ENCODE measurements at places on chromosomes 6 and 20.

- DNase-seq: no peak
These were observed 35.3 kb upstream of the GFOD1 start for GRCh38 chr6:13522656-13523055.

DNA sequence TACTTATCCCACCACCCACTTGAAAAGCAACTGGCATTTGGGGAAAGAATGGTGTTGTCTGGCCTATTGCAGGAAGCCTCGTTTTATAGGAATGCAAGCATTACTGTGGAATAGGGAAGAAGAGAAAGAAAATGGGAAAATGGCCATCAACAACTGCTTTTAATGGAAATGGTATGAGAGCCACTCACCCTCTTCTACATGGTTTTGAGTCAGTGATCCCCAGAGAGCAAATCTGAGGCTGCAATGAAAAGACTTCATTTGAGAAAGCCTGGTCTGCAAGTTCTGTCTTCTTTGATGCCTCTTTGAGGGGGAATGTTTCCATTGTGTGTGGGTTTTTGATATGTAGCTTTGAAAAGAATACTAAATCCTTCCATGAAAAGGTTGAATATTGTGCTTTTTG is 172.3 kb upstream of the HDDC2 start:
- no peak for DNase-seq

- no peak for DNase-seq
These were observed 529 bp upstream of the ENPP4 start for GRCh38 chr6:46129291-46129628.

DNA sequence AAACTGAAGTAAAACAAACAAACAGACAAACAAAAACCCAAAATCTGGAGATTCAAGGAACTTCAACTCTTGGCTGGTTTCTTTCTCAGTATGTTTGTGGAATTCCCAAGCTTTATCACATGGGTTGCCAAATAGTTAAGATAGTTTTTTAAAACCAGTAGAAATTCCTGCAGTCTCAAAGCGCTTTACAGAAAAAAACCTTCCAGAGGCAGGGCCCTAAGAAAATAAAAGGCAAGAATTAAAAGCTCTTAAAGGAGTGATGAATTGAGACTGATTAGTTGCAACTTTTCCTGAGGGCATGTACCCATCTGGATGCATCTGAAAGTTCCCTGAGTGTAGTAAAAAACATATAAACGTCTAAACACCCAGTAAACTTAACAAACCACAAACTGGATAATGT is 25.9 kb upstream of the PTCHD4 start:
- no peak for DNase-seq

- no peak for DNase-seq
These were observed 47.3 kb downstream of the APCDD1L start for GRCh38 chr20:58467572-58468527.

DNA sequence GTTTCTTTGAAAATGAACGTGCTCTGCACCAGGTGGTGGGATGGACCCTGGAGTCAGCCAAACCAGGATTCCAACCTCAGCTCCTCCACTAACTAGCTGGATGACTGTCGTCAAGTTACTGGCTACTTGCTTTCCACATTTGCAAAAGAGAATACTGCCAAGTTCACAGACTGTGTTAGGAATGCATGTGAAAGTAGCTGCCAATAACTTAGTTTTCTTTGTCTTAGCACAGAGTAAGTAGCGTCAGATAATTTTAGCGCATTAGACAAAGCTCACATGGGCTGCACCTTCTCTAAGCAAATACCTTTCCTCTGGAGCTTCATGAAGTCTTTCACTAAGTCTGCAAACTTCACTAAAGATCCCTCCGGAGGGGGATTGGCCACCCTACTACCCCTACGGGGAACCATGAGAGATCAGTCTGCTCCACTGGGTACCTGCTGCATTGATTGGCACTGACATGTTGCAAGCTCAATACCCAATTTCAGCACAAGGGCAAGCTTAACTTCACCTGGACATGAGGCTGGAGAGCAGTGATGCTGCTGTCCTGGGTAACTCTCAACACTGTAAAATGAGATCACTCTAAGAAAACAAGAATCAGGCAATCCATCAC is 113.9 kb downstream of the MBOAT1 start:
- DNase-seq: no peak

GRCh38 chr20:39862470-39862891 is 826.6 kb downstream of the MAFB start:
- DNase-seq: no peak

DNA sequence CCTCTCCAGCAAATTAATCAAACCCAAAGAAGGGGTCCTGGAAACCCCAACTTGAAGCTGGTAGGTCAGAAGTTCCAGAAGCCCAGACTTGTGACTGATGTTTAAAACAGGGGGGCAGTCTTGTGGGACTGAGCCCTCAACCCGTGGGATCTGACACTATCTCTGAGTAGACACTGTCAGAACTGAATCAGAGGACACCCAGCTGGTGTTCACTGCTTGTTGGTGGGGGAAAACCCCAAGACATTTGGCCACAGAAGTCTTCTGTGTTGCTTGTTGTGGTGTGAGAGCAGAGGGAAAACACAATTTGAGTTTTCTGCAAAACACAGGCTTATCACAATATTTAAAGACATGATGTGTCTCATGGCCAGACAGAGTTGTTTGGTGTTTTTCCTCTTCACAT is 29.9 kb downstream of the KIF13A start:
- DNase-seq: no peak

DNA sequence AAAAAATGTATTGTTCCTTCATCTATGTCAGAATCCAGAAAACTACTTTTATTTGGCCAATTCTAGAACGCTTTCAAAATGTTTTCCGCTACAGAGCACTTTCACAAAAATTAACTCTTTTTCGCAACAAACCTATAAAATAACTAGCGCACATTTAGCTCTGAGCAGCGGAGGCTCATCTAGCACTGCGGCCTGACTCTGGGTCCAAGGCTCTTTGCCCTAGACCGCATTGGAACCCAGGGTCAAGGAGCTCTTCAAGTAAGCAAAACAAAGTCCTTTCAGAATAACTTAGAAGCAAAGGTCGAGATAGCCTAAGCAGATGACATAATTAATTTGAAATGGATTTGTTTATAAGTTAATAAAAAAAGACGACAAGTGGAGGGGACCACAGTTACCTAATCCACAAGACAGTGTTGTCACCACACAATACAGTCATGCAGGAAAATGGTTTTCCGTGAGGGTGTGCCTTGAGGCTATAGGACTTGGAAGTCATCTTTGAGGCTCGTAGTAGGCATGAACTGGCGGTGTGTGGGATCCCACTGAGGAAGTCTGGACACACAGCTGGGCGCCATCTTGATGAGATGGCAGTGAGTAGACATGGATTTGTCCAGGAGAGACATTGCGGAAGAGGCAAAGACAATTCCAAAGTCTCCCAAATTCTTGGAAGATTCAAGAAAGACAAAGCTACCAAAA is 29.2 kb upstream of the IRF4 start:
- DNase-seq: no peak

DNA sequence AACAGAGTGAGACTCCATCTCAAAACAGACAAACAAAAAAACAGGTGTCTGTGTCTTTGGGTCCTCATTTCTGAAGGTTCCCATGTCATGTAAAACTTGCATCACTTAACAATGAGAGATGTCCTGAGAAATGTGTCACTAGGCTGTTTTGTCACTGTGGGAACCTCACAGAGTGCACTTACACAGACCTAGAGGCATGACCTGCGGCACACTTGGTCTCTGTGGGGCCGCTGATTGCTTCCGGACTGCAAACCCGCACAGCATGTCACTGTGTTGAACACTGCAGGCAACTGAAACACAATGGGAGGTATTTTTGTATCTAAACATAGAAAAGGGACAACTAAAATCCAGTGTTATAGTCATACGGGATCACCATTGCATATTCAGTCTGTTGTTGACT is 42.3 kb upstream of the TMEM181 start:
- no peak for DNase-seq

DNA sequence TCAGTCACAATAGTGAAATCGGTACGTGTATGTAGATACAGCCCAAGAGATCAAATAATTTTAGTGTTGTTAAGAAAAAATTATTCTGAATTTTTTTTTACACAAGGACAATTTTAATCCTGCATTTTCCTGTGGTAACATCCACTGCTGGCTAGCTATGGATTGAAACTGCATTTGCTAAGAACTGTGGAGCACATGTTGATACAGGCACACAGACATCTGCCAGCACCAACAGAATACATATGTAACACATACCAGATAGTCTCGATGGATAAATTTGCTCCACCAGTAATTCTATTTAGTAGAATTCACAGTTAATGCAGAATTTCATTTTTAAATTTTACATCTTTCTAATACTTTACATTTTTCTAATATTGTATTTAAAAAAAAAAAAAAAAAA is 2.2 kb downstream of the ASIP start:
- DNase-seq: no peak

GRCh38 chr6:13916230-13916944 is 8.4 kb upstream of the RNF182 start:
- no peak for DNase-seq

- DNase-seq: no peak
These were observed 209.8 kb downstream of the TPBG start for GRCh38 chr6:82573254-82573972.

GRCh38 chr6:92790381-92790780 is 629.0 kb downstream of the EPHA7 start:
- no peak for DNase-seq

- DNase-seq: no peak
These were observed 334.4 kb downstream of the KHDRBS2 start for GRCh38 chr6:61951586-61951985.

GRCh38 chr6:12750416-12750815 is 33.8 kb downstream of the PHACTR1 start:
- DNase-seq: no peak

GRCh38 chr6:83605517-83605916 is 93.2 kb downstream of the PRSS35 start:
- no peak for DNase-seq

DNA sequence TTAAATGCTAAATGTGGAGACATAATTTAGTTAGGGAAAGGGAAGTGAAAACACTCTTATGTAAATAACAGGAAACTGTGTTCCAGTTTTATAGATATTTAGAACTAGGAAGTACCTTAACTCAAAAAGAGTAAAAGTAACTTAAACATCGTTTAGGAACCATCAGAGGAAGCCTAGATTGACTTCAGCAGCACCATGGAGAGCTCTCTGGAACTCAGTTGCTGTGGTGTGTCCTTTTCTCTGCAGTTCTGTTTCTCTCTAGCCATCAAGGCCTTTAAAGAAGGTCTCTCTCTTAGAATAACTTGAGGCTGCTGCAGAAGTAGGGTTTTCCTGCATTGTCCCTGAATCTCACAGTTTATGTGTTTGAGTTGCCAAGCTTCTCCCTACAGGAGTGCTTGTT is 26.9 kb downstream of the CLVS2 start:
- DNase-seq: no peak

- DNase-seq: no peak
These were observed 113.3 kb upstream of the FRMD1 start for GRCh38 chr6:168192195-168192900.

DNA sequence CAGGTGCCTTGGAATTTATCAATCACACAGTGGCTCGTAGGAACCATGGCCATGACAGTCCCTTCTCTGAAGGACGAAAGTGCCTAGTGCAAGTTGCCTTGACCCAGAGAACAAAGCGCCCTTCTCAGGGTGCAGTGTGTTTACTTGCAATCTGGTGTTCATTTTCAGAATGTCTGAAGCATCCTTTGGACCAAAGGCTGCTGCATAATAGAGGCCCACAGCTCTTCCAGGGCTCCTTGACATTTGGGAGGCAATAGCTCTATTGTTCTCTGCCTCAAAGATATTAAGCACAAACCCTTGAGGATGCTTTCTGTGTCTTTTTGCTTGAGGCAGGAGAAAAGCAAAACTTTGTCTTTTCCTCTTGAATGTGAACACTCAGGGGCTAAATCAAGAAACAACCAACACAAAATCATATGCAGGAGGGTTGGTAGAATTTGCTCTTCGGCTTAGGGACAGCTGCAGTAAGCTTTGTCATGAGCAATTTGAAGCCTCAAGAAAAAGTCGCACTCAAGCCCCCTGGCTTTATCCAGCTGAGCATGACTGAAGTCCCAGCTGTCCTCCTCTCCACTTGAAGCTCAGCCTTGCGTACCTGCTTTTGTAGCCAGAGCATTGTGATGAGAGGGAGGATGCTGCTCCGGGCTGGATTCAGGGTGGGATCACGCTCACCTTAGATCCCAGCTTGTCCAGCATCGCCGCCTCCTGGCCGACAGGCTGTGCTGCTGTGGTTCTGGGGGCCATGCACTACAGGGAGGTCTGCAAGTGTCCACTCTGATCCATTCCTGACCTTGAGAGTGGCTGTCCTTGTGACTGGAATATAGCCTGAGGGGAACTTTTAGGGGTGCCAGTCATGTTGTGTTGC is 495.4 kb downstream of the CDH26 start:
- DNase-seq: no peak

DNA sequence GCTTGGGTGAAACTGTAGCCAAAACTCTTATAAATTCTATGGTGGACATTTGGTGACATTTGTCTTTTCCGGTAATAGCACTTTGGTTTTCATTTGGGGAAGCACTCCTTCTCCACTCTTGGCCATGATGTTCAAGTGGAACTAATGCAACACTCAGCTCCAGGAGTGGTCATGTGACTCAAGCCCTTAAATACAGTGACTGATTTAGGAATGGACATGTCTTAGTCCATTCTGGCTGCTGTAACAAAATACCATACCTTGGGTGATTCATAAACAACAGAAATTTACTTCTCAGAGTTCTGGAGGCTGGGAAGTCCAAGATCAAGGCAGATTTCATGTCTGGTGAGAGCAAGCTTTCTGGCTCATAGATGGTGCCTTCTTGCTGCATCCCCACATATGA is 10.8 kb upstream of the FKBP1A start:
- DNase-seq: no peak

DNA sequence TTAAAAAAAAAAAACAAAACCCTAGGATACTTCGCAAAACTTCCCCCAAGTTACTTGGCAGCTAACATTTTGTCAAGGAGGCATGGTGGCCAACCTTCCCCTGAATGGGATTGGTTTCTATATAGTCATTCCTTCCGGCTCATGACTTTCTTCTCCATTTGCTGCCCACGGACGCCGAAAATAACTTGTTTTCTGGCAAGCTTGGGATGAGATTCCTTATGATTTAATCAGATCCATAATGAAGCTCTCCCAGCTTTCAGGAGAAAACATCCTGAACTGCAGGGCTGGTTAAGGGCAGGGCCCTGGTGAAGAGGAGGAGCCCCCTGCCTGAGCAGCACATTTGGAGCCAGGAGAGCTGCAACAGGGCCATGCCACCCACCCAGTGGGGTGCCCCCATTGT is 49.9 kb downstream of the PPP1R16B start:
- no peak for DNase-seq

- no peak for DNase-seq
These were observed 282.8 kb downstream of the RNGTT start for GRCh38 chr6:88680654-88681053.

DNA sequence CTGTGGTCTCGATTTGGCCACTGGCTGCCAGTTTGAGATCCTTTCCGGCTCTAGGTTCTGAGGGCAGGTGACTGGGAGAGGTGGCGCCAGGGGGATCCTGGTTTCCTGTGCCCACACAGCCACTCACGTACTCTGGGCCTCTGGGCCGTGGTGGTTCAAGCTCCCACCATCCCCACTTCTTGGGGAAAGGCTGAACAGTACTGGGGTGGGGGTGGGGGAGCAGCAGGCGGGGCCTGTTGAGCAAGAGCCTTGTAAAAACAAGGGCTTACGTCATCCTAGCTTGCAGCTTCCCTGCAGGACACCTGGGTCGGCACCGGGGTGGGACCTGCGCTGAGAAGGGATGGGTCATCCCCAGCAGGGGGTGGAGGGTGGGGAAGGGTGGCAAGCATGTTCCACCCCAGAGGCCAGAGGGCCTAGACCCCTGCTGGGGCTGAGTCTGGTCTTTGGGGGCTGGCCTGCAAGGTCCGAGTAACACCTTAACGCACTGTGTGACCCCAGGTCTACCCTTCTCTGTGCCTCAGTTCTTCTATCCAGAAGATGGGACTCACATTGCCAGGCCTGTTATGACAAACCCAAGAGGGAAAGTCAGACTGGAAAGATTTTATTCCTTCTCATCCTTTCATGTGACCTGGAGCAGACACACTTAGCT is 3.1 kb upstream of the CEBPB start:
- no peak for DNase-seq
